ENCODE measurements at places on chromosomes 5 and 9. TPM values are rescaled to one million over a fixed set of nuclear protein-coding genes. Genes with fewer than 3 reads are reported as not detected.

The GTF2H2C gene
- 38.2 TPM for total RNA-seq

The PFN3 gene
- not detected for total RNA-seq

The PCDHGA1 gene
- total RNA-seq: 0.20 TPM

The SLC6A3 gene
- total RNA-seq: not detected

The GARNL3 gene
- 3.1 TPM for total RNA-seq

The PHF24 gene
- total RNA-seq: not detected

Measured in pulmonary artery endothelial cell (primary cell).